ENCODE measurements at places on chromosomes 6 and 20. TPM values are rescaled to one million over a fixed set of nuclear protein-coding genes. Genes with fewer than 3 reads are reported as not detected.

DNA sequence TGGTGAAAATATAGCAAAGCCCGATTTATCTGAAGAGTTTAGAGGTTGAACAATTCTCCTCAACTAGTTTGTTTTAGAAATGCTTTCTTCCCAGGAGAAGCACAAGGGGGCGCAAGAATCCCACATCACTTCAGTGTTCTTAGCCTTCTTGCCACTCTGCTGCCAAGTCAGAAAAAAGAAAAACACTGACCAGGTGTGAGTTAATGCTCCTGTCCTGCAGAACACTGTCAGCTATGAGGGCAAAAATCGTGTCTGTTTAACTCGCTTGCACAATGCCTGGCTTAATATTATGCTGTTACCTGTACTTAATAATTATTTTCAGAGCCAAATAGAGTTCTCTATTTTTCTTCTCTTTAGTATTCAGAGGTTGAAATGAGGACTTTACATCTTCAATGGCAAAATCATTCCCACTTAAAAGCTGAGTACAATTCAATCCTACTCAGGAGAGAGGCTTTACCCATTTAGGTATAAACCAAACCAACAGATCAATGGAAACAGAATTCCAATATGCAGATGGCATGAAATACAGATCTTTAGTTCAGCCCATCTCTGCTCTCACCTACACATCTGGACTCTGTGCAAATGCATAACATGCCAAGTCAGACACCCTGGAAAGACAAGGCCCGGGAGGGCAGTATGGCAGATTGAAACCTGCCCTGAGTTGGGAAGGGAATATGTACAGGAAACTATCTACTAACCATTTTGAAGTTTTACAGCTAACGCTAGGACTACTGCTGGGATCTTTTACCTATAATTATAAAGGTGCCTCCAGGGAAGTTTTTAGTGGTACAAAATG lies 71.4 kb upstream of the TULP1 start:
- DNase-seq, result peak; percentile 62

DNA sequence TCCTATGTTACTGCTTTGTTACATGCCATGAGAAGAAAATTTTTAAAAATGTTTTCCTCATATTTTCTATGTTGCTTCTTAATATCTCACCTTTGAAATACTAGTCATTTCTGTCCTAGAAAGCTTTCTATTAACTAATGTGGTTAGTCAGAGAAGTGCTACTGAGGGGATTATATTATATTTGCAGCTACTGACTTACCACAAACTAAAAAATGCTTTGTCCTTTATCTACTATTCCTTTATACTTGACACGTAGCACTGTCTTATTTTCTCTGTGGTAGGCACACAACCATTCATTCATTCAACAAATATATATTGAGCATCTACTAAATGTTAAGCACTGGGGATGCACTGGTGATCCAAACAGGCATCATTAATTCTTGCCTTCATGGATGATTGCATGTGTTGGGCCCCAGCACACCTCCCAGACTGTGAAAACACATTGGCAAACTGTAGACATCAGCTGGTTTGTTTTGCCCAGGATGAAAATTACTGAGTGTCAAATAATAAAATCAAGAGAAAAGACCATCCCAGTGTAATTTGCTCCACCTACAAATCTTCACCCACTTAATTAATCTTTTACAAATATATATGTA lies 10.7 kb upstream of the MLIP start:
- DNase-seq, result no peak

- DNase-seq, result no peak
These were observed 554.7 kb upstream of the SLC35B3 start for GRCh38 chr6:8990075-8990474.

MYCT1 gene
- total RNA-seq, result not detected

RBM24 gene
- total RNA-seq, result 4.0 TPM

IMPG1 gene
- total RNA-seq, result not detected
